ENCODE measurements at places on chromosomes 13 and 19.

DNA sequence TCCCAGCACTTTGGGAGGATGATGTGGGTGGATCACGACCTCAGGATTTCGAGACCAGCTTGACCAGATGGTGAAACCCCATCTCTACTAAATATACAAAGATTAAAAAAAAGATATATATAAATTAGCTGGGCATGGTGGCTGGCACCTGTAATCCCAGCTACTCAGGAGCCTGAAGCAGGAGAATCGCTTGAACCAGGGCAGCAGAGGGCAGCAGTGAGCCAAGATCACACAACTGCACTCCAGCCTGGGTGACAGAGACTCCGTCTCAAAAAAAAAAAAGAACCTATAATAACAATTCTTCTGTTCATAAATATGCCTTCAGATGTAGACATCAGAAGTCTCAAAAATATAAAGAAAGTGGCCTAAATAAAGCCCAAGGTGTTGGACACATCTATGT, 7.6 kb downstream of the ZNF737 start:
- DNase-seq = no peak

- no peak for DNase-seq
Measured at GRCh38 chr13:95115525-95115924, 185.7 kb downstream of the ABCC4 start.

DNA sequence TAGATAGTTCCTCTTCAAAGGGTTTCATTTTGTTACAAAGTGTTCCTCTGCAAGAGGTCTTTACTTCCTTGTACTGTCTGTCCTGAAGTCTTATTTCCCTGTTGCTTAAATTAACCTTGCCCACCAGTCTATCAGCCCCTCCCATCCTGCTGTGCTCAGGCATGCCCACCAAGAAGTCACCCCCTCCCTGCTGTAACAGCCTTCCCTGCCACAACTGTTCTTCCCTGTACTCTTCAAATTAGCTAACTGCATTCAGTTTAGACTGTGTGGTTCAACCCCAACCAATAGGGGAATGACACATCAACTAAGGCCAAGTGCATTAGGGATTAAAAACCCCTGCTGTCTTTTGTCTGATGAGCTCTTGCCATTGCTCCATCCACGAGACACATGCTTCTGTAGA, 34.4 kb upstream of the ZNF562 start:
- DNase-seq = no peak

DNA sequence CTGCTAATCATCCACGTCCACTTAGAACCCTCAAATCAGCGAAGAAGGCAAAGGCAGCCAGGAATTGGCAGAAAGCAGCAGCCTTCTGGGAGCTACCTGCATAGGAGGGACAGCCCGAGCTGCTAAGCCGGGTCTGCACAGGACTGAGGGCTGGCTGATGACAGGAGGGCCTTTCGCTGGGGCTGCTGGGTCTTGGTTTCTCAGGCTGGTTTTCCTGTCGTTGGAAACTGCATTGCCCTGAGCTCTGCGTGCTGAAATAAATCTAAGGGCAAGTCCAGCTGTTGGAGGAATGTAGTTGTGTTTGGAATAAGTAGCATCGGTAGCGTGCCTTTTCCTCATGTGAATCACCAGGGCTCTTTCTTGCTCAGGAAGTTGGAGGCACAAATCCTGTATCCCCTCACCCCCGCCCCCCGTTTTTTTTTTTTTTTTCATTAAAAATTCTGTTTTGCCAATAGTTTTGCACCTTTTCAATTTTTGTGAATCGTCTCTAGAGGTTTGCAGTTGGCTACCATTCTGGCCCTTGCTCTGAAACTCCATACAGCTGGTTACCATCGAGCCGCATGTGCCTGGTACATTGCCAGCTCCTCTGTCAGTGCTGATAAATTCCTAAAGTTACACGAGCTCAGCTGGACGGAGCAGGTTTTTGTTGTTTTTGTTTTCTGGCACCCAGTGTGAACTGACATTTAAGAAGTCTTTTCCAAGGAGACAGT, 193.9 kb upstream of the RNF113B start:
- DNase-seq = no peak

GRCh38 chr13:114019367-114019766, 45.5 kb upstream of the C13orf46 start:
- no peak for DNase-seq

- no peak for DNase-seq
Measured at GRCh38 chr13:91203430-91203829, 144.1 kb upstream of the MIR17HG start.

Measured in cerebellar nuclear complex (tissue), 1 donor.